Spleen (tissue), 13 donors: ENCODE measurements at places on chromosomes 16 and 17.
A peak's percentile ranks its signal among the peaks of the same experiment; 100 is the strongest.

GRCh38 chr16:56233795-56234566 lies 42.7 kb downstream of the GNAO1 start:
- DNase-seq: no peak

GRCh38 chr17:34620458-34620857 lies 41.1 kb downstream of the TMEM132E start:
- no peak for DNase-seq

DNA sequence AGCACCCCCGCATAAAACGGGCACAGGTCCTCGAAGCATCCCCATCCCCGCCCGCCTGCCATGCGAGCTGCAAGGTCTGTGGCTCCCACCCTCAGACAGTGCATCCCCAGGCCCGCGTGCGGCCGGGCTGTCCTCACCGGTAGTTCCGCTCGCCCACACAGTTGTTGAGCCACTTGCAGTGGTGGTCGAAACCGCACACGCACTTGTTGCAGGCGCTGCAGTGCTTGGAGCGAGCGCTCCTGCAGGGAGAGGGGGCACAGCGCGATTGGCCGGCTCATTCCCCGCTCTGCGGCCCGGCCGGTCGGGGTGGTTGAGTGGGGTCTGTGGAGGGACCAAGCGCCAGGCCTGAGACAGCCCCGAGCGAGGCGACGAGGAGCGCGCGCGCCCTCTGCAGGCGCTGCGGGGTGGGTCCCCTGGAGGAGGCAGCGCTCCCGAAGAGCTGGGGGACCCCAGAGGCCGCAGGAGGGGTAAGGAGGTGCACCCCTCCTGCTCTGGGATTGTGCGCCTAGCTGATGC lies 6.0 kb upstream of the TPPP3 start:
- peak; percentile 86 for DNase-seq

DNA sequence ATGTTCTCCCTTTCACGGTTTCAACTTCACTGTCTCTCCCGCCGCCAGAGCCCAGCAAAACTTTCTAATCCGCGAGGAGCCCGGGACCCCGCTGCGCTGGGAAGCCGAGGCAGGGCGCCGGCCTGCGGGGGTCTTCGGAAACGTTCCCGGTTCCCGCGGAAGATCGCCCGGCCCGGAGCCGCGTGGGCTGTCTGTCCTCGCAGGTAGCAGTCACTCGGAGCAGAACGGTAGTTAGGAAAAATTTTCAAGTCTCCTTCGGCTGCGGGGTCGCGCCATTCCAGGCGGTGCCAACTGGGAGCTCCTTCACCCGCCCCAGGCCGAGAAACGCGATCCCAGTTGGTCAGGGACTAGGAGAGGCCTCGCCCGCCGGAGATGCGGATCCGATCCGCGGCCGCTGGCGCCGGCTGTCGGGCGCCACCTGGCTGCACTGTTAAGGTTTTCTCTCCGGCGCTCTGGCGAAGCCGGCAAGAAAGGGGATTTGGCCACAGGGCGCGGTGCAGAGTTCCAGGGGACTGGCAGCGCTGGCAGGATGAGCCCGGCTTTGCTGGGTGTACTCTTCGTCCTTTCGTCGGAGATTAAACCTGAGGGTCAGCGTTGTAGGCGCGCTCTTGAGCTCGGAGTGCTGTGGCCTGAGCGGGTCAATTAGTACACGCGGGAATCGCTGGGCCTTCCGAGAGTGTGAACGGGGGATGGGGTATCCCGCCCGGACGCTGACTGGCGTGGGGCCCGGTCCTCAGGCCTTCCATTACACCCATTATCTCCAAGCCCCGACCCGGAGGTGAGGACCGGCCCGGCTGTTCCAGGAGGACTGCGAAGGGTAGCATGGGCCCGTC lies 135.4 kb downstream of the KCNJ12 start:
- DNase-seq: peak; percentile 95

DNA sequence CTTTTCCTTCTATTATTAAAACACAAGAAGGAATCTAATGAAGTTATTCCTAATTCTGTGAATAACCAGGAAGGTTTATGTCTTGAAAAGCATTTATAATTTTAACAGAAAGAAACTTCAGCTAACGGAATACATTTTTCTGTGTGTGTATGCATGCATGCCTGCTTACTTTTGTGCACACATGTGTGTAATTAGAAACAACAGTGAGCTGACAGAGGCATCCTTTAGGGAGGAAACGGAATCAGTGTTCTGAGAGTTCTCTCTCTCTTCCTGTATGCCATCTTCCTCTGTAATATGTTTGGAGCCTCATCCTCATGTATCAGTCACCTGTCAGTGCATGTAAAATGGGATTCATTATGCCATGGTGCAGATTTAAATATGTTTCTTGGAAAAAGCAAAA lies 107.0 kb downstream of the MAP2K4 start:
- DNase-seq: no peak

DNA sequence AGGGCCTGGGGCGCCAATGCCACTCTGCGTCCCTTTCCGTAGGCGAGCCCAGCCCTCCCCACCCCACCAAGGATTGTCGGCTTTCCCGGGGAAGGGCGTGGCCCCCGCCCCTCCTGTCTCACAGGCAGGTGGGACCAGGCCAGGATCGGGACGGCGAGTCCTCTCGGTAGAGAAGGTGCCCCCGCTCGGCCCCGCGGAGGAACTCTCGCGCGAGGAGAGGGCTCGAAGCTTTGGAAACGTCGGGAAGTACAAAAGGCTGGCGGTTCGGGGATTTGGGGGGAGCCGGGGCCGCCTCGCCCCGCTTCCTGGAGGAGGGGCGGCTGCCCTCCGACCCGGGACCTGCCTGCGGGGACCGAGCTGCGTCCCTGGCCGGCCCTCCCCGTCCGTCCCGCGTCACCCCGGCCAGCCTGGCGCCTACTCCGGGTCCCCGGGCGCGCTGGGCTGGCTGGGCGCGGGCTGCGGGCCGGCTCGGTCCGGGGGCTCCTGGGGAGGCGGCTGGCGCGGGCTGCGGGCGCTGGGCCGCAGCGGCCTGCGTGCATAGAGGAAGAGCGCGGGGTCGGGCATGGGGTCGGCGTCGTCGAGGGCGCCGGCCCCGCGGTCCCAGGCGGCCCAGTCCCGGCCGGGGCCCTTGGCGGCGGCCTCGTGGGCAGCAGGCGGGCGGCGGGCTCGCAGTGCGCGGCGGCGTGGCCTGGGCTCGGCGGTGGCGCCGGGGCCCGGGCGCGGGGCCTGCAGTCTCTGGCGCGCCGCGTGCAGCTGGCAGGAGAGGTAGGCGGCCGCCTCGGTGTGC lies 12.6 kb upstream of the CLUH start:
- no peak for DNase-seq
